ENCODE measurements at places on chromosomes 4 and X.

GRCh38 chr4:127291316-127291715 is 341.4 kb upstream of the INTU start:
- DNase-seq: no peak

- DNase-seq: no peak
Measured at GRCh38 chr4:53589511-53589910, 1.8 kb downstream of the LNX1 start.

- DNase-seq: no peak
Measured at GRCh38 chr4:84691800-84692199, 108.9 kb downstream of the CDS1 start.

DNA sequence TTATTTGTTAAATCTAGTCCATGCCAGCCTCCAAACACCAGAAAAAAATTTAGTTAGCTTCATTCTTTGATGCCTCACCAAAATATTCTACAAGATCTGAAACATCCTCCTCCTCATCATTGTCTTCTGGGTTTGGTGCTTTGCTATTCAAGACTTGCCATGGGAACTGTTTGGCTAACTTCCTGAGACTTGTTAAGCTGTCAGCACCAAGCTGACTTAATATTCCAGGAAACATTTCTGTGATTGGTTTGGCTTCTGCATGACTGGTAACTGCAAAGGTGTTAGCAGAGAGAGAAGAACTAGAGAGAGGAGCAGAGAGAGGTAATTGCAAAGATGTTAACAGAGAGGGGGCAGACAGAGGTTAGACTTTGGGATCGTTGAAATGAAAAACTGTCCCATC is 101.3 kb downstream of the PALLD start:
- DNase-seq: no peak

DNA sequence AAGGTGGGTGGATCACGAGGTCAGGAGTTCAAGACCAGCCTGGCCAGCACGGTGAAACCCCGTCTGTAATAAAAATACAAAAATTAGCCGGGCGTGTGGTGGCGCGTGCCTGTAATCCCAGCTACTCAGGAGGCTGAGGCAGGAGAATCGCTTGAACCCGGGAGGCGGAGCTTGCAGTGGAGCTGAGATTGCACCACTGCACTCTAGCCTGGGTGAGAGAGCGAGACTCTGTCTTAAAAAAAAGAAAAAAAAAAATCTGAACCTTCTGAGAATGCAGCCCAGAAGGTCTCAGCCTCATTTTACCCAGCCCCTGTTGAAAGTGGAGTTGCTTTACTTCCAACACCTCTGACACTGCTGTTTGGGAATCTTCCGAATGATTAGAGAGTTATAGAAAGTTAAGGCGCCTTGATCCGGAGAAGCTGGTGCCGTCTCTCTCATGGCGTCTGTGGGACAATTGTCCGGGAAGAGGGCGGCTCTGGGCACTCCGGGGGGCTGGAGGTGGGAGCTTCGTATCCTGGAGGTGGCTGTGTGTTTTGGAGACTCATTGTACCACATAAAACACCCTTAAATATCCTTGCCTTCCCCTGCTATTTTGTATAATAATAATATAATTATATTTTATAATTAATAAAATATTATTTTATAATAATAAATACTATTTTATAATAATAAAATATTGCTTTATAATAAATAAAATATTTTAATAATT is 92.7 kb upstream of the PPP2R3B start:
- DNase-seq: no peak

DNA sequence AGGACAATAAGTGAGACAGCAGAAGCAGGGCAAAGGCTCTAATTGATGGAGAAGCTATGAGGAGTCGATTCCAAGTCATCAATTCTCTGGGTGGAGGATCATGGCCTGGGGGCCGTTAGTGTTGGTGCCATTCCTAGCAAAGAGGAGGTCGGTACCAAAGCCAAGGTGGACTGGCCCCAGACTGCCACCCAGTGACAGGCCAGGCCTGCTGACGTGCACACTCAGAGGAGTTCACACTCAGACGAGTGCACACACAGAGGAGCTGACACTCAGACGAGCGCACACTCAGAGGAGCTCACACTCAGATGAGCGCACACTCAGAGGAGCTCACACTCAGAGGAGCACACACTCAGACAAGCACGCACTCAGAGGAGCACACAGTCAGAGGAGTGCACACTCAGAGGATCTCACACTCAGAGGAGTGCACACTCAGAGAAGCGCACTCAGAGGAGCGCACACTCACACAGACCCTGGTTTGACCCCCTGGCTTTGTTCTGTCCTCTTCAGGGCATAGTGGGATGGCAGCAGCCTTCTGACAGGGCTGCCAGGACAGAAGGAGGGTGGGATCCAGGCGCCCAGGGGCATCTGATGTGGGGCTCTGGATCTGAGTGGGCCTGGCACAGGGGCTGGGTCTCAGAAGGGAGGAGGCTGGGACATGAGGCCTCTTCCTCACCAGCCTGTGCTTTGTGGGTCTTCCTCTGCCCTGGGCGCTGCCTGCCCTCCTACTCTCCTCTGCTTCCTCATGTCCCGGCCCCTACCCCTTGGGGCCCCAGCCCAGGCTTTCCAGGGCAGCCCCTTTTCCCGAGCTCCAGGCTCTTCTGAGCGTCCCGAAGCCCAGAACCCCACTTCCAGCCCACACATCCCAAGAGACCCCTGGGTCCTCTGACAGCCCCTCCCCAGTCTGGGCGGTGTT is 41.7 kb upstream of the NKX1-1 start:
- no peak for DNase-seq

GRCh38 chr4:180564026-180564425 is 1679.2 kb upstream of the TENM3 start:
- no peak for DNase-seq

DNA sequence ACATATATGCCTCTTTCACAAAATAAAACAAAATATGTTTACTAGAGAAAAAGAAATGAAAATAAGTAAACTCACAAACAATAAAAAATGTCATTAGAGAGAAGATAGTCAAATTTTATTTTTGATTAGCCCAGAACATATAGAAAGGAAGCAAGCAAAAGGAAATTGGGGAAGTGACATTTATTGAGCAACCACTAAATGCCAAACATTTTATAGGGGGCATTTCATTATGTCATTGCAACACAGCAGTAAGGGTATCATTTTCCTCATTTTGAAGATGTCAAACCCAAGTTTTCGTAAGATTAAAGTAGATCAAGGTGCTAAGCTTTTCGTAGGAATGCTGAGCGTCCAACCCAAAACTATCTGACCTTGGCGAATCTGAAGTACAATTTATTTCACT is 1331.5 kb upstream of the PABPC4L start:
- DNase-seq: no peak

GRCh38 chr4:108029016-108029720 is 39.5 kb downstream of the HADH start:
- DNase-seq: no peak

- DNase-seq: no peak
Measured at GRCh38 chr4:2798399-2799223, 5.7 kb downstream of the SH3BP2 start.

All from NCI-H524 treated with DMSO at 0.1 percent for 48 hours (cell line).